Purkinje cell (primary cell): ENCODE measurements at places on chromosomes 11 and 22. TPM values are rescaled to one million over a fixed set of nuclear protein-coding genes. Genes with fewer than 3 reads are reported as not detected.

OR4A16 gene
- polyA plus RNA-seq: not detected in 2 replicates

MOGAT2 gene
- polyA plus RNA-seq: 0.94 TPM in 1 of 2 replicates, not detected in the other

IL10RA gene
- polyA plus RNA-seq: not detected in 2 replicates

CASP12 gene
- polyA plus RNA-seq: not detected in 2 replicates

OR52A1 gene
- not detected in 2 replicates for polyA plus RNA-seq

SAA4 gene
- not detected in 2 replicates for polyA plus RNA-seq

SAMM50 gene
- 35.1 and 39.4 TPM in 2 replicates for polyA plus RNA-seq

GGTLC3 gene
- polyA plus RNA-seq: 0.32 TPM in 1 of 2 replicates, not detected in the other

NCR3LG1 gene
- polyA plus RNA-seq: 0.45 and 0.66 TPM in 2 replicates

CARD18 gene
- polyA plus RNA-seq: 0.46 TPM in 1 of 2 replicates, not detected in the other

FZD4 gene
- 0.13 and 0.74 TPM in 2 replicates for polyA plus RNA-seq

OR2AG2 gene
- 0.07 and 3.3 TPM in 2 replicates for polyA plus RNA-seq

FADS2 gene
- polyA plus RNA-seq: 7.3 and 9.6 TPM in 2 replicates

TPBGL gene
- polyA plus RNA-seq: 1.0 TPM in 1 of 2 replicates, not detected in the other

TTLL1 gene
- 2.3 and 3.8 TPM in 2 replicates for polyA plus RNA-seq

ACR gene
- not detected in 2 replicates for polyA plus RNA-seq

KDM4E gene
- not detected in 2 replicates for polyA plus RNA-seq

FGF19 gene
- polyA plus RNA-seq: not detected in 2 replicates

OR52I1 gene
- not detected in 2 replicates for polyA plus RNA-seq

KLHDC7B gene
- polyA plus RNA-seq: 0.08 TPM in 1 of 2 replicates, not detected in the other

GLYATL2 gene
- polyA plus RNA-seq: 0.24 TPM in 1 of 2 replicates, not detected in the other

MMP10 gene
- not detected in 2 replicates for polyA plus RNA-seq

CREB3L1 gene
- 3.0 TPM in 1 of 2 replicates, not detected in the other for polyA plus RNA-seq

NAALADL1 gene
- polyA plus RNA-seq: not detected in 2 replicates

SERHL2 gene
- polyA plus RNA-seq: 19.2 and 19.8 TPM in 2 replicates

DYNC2H1 gene
- 16.5 and 19.0 TPM in 2 replicates for polyA plus RNA-seq

PLAAT5 gene
- polyA plus RNA-seq: 0.73 TPM in 1 of 2 replicates, not detected in the other

USP2 gene
- 7.3 and 11.7 TPM in 2 replicates for polyA plus RNA-seq

ARCN1 gene
- 49.3 and 54.9 TPM in 2 replicates for polyA plus RNA-seq

ZNF214 gene
- 4.1 and 5.0 TPM in 2 replicates for polyA plus RNA-seq

YPEL4 gene
- polyA plus RNA-seq: 0.24 and 1.0 TPM in 2 replicates

OTOG gene
- polyA plus RNA-seq: not detected in 2 replicates

NR1H3 gene
- polyA plus RNA-seq: 9.9 and 16.0 TPM in 2 replicates

OR5M3 gene
- not detected in 2 replicates for polyA plus RNA-seq

QSER1 gene
- 2.2 and 4.9 TPM in 2 replicates for polyA plus RNA-seq

PVALB gene
- 21,664 and 27,916 TPM in 2 replicates for polyA plus RNA-seq

PRAME gene
- polyA plus RNA-seq: not detected in 2 replicates

KRTAP5-9 gene
- polyA plus RNA-seq: not detected in 2 replicates

CSTF3 gene
- 55.1 and 83.8 TPM in 2 replicates for polyA plus RNA-seq

CD248 gene
- polyA plus RNA-seq: not detected in 2 replicates

NTM gene
- polyA plus RNA-seq: 204 and 320 TPM in 2 replicates

RFPL3 gene
- not detected in 2 replicates for polyA plus RNA-seq

TMEM151A gene
- polyA plus RNA-seq: 6.2 and 8.1 TPM in 2 replicates

LRRC55 gene
- polyA plus RNA-seq: 0.07 TPM in 1 of 2 replicates, not detected in the other

GAL3ST1 gene
- 0.15 TPM in 1 of 2 replicates, not detected in the other for polyA plus RNA-seq

APOA1 gene
- polyA plus RNA-seq: 12.6 and 17.5 TPM in 2 replicates

ROBO3 gene
- polyA plus RNA-seq: 0.97 and 1.2 TPM in 2 replicates

HBD gene
- not detected in 2 replicates for polyA plus RNA-seq

OR8J1 gene
- polyA plus RNA-seq: not detected in 2 replicates

GAL gene
- polyA plus RNA-seq: not detected in 2 replicates

TBX10 gene
- not detected in 2 replicates for polyA plus RNA-seq

HNRNPUL2 gene
- polyA plus RNA-seq: 6.1 and 11.6 TPM in 2 replicates

IGSF22 gene
- polyA plus RNA-seq: 1.8 and 1.9 TPM in 2 replicates

SLC22A12 gene
- polyA plus RNA-seq: not detected in 2 replicates

LRRN4CL gene
- not detected in 2 replicates for polyA plus RNA-seq

HIPK3 gene
- polyA plus RNA-seq: 11.4 and 13.3 TPM in 2 replicates

SELENOM gene
- polyA plus RNA-seq: 32.7 and 52.1 TPM in 2 replicates
